ENCODE measurements at places on chromosomes 11 and 22.

GRCh38 chr22:46162285-46162684 lies 12.0 kb downstream of the PPARA start:
- no peak for DNase-seq

GRCh38 chr22:26783885-26784284 lies 126.5 kb downstream of the MIAT start:
- peak; percentile 36 for DNase-seq

DNA sequence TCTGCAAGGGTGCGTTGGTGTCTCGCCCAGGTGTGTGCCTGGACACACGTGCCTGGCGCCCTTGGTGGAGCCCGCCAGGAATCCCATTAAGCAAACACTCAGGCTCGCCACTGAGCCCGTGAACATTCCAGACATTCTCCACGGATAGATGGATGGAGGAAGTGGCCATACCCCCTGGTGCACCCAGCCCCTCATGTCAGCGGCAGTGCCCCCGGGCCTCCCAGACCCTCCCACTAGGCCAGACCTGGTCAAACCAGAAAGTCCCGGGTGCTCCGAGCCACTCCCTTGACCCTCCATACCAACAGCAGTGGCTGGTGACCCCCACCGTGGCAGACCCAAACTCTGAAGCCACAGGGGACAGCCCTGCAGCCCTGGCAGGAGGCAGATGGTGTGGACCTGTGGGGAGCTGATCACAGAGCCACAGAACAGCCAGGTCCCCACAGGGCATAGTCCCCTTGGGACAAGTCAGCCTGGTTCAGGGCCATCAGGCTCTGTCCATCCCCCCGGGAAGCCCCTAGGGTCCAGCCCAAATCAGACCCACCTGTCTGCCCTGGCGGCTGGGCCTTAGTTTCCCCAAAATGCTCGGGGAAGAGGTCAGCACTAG lies 1.9 kb downstream of the EPS8L2 start:
- no peak for DNase-seq

- DNase-seq = no peak
Observed at GRCh38 chr11:75722669-75723042, 5.0 kb downstream of the MOGAT2 start.

- peak; percentile 91 for DNase-seq
Observed at GRCh38 chr11:73308003-73308960, at the start of gene ARHGEF17. Gene ARHGEF17, plus strand, starts transcription at chr11:73308276. Its CDS starts 363 bp downstream, at chr11:73308639.

GRCh38 chr11:66343176-66343575 lies 1.7 kb downstream of the BRMS1 start:
- no peak for DNase-seq

GRCh38 chr22:42951093-42951710 lies 63.7 kb downstream of the PACSIN2 start:
- no peak for DNase-seq

- DNase-seq = no peak
Observed at GRCh38 chr11:11565636-11566035, 56.2 kb downstream of the GALNT18 start.

DNA sequence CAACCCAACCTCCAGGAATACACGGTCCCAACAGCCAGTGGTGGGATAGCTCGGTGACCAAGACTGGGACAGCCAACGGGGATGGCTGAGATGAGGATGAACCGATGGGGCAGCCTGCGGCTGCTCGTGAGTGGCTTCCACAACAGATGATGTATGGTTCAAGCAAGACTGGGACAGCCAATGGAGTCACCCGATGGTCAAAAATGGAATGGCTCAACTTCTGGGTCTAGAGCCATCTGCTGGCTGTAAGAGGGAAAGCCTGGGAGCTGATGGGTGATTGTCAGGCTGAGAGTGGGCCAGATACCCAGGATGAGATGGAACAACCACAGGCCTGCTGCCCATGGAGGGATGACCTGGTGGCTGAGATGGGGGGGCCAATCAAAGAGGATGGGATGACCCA lies 35.5 kb downstream of the SYT7 start:
- DNase-seq = no peak

DNA sequence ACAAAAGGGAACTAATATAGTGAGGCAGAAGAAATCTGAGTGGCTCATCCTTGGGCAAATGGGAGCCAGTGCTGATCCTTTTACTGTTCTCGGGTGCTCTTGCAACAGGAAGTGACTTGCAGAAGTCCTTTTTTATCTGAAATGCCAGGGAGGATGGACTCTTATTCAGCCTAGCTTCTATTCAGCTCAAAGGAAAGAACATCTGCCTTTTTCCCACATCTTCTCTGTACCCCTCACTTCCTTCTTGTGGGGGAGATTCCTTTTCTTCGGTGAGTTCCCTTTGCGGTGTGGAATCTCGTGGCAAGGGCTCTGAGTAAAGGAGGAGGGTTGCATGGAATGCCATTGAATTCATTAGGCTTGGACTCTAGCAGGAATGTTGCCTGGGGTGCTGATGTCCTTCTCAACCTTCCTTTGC lies 76.2 kb downstream of the ZBTB16 start:
- DNase-seq = peak; percentile 82

GRCh38 chr22:46240073-46240472 lies 10.0 kb downstream of the CDPF1 start:
- DNase-seq = no peak

GRCh38 chr11:124657904-124658303 lies 15.6 kb downstream of the SIAE start:
- no peak for DNase-seq

DNA sequence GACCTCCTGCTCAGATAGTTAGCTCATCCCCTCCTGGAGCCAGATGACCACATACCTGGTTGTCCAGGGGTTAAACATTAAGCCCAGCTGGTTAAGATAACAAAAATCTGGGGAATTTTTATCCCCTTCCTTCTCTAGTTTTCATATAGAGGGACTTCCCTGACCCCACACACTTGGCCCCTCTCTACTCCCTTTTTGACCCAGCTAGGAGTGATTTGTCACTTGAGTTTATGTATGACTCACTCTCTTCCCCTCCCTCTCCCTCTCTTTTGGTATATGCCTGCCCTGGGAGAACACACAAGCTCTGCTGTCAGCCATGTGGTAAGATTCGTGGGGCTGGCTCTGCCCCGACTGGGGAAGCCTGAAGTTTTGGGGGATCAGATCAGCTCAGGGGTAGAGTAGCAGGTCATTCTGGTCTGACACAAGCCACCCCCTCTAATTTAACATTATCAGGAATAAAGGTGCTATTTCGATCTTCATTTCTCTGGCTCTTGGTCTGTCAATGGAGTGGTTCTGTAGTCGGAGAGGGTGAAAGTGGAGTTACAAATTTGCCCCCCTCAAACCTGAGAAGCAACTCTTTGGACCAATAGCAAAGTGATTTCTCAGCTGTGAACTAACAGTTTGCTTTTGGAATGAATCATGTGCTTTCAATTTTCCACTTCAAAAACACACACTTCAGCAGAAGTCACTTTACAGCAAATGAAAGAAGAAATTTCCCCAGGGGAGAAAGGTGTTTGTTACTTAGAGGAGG lies 415.3 kb upstream of the CADM1 start:
- DNase-seq = peak; percentile 67

GRCh38 chr22:27314276-27314807 lies 487.2 kb downstream of the MN1 start:
- DNase-seq = no peak

- peak; percentile 21 for DNase-seq
Observed at GRCh38 chr11:9090488-9091043, 833 bp downstream of the SCUBE2 start.

- DNase-seq = no peak
Observed at GRCh38 chr11:17559341-17560087, 12.5 kb downstream of the OTOG start.

DNA sequence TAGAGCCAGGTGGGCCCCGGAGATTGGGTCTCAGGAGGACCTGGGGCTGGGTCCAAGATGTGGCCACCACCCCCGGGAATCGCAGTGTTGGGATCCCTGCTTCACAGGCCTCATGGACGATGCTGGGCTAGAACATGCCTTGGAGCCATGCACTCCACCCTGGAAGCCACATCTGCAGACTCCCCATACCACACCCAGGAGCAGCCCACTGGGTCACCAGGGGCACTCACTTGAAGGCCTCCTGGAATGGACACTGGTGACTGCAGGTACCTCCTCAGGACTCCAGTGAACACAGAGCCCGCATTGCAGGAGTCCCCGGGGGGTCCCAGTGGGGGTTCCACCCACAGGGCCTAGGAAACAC lies 25.0 kb downstream of the RTN4R start:
- no peak for DNase-seq

- no peak for DNase-seq
Observed at GRCh38 chr11:70226967-70227366, 23.9 kb downstream of the FADD start.

DNA sequence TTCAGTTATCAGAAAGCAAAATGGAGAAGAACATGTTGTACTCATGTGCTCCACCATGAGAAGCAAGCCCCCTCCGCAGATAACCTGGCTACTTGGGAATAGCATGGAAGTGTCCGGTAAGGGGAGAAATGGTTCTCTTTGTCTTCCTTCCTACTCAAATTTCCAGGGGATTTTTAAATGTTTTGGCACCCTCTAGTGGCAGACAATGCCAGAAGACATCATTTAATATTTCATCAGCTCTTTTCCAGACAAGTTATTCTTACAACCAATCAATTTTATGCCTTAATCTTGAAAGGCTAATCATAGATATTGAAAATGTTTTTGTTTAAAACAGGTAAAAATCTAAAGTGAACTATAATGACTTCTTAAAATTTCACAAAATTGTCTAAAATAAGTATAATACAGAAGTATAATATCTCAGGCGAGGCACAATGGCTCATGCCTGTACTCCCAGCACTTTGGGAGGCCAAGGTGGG lies 15.7 kb downstream of the CRTAM start:
- peak; percentile 80 for DNase-seq

- no peak for DNase-seq
Observed at GRCh38 chr11:100980156-100980555, 149.5 kb downstream of the PGR start.

DNA sequence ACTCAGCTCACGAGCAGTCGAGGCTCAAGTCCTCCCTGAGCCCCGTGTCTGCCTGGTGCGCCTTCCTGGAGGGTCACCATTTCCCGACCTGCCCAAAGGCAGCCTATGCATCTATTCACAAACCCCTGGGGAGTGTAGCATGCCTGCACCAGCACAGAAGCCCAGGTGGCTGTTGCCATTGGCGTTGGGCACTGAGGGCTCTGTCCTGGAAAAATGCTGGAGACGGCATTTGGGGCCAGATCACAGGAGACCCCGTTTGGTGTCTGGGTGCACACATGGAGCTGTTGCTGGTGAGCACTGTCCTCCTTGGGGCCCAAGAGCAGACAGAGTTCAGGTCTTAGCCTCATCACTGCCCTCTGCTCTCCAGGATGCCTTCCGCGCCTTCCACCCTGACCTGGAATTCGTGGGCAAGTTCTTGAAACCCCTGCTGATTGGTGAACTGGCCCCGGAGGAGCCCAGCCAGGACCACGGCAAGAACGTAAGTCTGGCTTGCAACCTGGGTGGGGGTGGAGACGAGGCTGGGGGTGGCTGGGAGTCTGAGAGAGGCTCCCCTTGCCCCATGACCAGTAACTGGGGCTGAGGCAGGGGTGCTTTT lies 9.4 kb downstream of the FADS2 start:
- no peak for DNase-seq

DNA sequence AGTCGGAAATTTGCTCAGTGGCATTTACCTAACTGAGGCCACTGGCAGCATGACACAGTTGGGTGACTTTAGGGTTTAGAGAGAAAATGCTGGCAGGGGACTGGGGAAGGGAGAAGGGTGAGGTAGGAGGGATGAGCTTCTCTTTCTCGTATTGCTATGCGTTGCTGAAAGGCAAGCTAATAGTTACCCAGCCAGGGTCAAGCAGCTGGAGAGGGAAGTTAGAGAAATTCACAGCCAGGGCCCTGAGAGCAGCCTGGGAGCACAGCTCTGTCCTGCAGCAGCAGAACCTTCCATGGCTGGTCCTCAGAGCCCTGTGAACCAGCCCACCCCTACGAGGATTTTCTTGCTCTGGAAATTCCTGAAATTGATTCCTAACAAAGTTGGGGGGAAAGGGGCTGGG lies 679.6 kb downstream of the NTM start:
- DNase-seq = no peak

DNA sequence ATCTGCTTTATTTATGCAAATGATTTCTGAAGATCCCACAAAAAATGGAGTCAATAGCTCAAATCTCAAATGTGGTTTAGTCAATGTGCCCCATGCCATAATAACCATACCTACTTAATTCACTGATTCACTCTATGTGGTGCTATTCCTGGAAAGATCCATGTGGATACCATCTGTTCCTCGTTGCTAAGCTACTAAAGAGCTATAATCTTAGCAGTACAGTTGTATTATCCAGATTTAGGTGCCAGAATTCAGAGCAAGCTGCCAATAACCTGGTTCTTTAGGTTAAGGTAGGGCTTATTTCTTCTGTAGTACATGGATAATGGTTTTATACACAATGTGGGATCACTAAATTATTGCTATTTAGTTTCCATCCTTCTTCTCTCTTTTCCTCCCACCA lies 974.7 kb upstream of the CCDC90B start:
- no peak for DNase-seq

- no peak for DNase-seq
Observed at GRCh38 chr11:96311120-96311568, 31.9 kb downstream of the MAML2 start.

- no peak for DNase-seq
Observed at GRCh38 chr11:111393096-111393495, 14.0 kb upstream of the POU2AF1 start.

- peak; percentile 92 for DNase-seq
Observed at GRCh38 chr11:2945031-2945756, 16.0 kb upstream of the PHLDA2 start.

- DNase-seq = no peak
Observed at GRCh38 chr11:120919045-120919444, 104.9 kb upstream of the TBCEL start.

GRCh38 chr11:77299528-77299993 lies 1.9 kb downstream of the GDPD4 start:
- DNase-seq = no peak

DNA sequence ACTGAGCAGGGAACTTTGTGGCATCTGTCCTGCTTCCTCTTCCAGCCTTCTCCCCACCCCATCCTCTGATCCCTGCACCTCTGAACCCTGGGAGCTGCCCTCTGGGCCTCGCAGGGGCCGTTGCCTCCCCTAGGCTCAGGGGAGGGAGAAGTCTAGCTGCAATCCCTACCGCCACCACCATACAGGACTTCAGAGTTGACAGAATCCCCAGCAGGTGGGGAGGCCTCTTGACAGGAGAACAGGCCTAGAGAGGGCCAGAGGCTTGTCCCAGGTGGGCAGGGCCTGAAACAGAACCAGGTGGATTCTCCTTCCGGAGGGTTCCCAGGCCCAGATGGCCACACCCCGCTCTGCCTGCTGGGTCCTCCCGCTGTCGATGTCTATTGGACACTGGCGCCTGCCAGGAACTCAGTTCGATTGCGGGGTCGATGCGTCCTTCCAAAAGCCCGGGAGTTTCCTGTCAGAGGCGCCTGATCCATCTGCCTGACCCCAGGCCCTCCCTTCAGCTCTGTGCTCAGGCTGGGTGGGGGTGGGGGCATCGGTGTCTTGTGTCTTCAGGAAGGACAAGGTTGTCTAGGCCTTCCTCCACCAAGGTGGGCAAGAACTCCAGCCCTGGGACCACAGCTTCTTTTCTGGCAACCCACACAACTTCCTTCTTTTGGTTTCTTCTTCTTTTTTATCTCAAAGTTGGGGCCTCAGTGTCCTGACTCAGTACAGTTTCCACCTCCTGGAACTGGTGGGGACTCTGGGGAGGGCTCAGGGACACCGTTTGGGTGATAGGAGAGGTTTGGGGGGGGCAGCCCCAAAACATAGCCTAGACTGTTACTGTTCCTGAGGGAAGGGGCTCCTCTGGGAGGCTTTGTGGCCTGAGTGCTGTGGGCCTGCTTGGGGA lies 6.4 kb downstream of the STARD10 start:
- no peak for DNase-seq
